ENCODE measurements at places on chromosomes 5 and 9.

GRCh38 chr5:136538534-136538933 lies 173.2 kb upstream of the TRPC7 start:
- DNase-seq = no peak

DNA sequence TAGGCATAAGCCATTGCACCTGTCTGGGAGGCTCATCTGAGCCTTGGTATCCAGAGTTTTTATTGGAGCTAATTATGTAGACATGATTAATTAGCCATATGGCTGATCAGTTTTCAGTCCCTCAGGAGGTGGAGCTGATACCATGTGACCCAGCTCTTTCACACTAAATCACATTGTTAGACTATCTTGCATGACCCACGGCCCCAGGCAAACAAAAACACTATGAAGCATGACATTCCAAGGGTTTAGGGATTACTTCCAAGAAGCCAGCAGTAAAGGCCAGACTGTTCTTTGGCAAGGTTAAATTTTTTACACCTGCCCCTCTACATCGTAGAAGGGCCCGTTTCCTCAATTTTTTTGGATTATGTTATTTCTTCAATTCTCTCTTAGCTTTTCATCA lies 5.0 kb upstream of the C5orf24 start:
- DNase-seq = no peak

GRCh38 chr9:68690088-68690487 lies 15.0 kb upstream of the PIP5K1B start:
- DNase-seq = no peak

GRCh38 chr9:8558176-8558575 lies 758.6 kb upstream of the DMAC1 start:
- no peak for DNase-seq
